ENCODE measurements at places on chromosomes 12 and 14. TPM values are rescaled to one million over a fixed set of nuclear protein-coding genes. Genes with fewer than 3 reads are reported as not detected.

Gene CKAP4
- total RNA-seq, result 83.0 TPM

Gene SALL2
- total RNA-seq, result 0.03 TPM

GRCh38 chr14:31401369-31401932, 18.9 kb downstream of the HEATR5A start:
- DNase-seq, result no peak

- DNase-seq, result peak; percentile 56
Measured at GRCh38 chr14:83071888-83072501, 1538.3 kb upstream of the SEL1L start.

- peak; percentile 79 for DNase-seq
Measured at GRCh38 chr14:66009089-66009488, 477.1 kb upstream of the CCDC196 start.

DNA sequence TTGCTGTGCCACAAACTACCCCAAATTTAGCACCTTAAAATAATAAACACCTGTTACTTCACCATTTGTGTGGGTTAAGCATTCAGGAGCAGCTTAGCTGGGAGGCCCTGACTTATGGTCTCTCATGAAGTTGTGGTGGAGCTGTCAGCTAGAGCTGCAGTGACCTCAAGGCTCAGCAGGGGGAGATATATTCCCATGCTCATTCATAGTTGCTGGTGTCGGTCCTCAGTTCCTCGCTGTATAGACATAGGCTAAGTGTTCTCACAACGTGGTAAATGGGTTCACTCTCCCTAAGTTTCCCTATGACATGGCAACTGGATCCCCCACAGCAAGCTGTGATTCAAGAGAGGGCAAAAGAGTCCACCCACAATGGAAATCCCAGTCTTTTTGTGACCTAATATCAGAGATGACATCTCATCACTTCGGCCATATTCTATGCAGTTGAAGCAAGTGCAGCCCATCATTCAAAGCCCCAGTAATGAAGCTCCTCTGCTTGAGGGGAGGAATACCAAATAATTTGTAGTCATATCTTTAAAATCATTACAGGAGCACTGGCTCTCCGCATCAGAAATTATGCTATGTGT, 41.1 kb downstream of the PRB3 start:
- DNase-seq, result peak; percentile 59

DNA sequence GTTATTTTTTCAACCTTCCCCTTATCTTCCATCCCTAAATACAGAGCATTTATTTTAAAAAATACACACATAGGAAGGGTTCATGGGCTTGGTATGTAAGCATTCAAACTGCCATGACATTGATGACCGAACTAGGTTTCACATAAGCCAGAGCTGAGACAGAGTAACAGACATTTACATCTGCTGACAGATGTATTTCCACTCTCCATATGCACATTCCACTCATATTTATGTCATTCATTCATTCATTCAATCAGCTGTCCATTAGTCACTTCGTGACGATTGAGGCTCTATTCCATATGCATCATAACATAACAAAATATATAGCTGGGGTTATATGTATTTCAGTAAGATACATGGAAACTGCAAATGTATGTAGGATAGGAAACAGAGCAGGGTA, 145.5 kb upstream of the OTX2 start:
- DNase-seq, result no peak
